ENCODE measurements at places on chromosomes 2 and 18.
A peak's percentile ranks its signal among the peaks of the same experiment; 100 is the strongest.

GRCh38 chr2:174812037-174812436 lies 47.8 kb upstream of the CHRNA1 start:
- DNase-seq, result no peak

GRCh38 chr2:51413726-51414125 lies 381.8 kb upstream of the NRXN1 start:
- DNase-seq, result no peak

DNA sequence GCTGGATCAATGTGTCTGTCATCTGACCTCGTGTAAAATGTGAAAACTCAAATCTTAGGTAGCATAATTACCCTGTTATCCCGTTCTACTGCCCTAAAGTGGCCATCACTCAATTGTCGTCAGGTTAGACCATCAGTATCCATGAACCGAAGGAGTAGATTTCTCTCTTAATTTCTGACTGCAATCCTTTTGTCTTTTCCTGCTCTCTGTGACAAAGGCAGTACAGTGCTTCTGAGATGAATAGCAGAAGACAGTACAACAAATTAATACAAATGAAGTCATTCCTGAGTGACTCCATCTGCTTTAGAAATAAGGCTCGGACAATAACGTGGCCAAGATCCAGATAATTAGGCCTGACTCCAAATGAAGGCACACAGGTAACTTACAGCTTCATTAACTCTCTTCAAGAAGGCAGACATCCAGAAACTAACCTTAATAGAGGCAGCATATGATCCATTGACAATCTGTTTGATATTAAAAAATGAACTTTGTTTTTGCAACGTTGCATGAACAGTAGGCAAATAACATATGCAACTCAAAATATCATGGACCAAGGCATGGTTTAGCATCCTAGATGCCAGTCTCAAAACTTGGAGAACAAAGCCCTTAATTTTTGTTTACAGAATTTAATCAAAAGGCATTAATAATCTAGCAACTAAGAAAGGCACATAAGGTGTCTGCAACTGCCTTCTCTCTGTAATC lies 96.7 kb upstream of the CDH20 start:
- no peak for DNase-seq

- DNase-seq, result no peak
Observed at GRCh38 chr18:486929-487740, 13.4 kb downstream of the COLEC12 start.

- no peak for DNase-seq
Observed at GRCh38 chr18:3526421-3527354, 76.7 kb downstream of the TGIF1 start.

- no peak for DNase-seq
Observed at GRCh38 chr2:31886700-31887099, 124.1 kb downstream of the MEMO1 start.

DNA sequence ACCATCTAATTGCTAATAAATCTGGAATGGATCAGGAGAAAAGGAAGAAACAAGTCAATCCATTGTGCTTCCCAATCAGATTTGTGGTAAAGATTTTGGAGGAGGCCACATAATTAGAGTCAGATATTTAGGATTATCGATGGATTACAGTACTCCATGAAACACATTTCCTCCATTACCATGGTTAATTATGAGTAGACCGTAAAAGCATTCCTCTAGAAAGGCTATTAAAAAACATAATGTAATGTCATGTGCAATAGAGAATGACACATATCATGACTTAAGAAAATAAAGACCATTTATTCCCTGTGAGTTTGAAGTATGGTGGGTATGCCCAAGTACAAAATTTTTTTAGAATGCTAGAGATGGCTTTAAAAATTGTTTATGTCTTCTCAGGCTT lies 96.1 kb downstream of the ITGA4 start:
- DNase-seq, result no peak

DNA sequence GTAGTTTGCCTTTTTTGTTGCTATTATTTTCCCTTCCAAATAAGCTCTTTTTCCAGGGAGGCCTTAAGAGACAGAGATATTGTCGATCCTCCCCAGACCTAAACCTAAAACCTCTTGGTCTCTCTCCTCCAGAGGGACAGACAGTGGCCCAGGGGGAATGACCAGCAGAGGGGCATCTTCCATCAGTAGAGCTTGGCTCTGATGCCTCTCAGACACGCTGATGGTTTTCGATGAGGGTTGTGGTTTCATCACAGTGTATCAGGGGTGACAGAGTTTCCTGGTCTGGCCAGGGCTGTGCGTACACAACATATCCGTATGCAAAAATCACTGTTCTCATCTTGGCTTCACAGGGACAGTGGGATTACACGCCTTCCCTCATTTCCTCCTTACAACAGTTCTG lies 68.6 kb downstream of the GATA6 start:
- no peak for DNase-seq

DNA sequence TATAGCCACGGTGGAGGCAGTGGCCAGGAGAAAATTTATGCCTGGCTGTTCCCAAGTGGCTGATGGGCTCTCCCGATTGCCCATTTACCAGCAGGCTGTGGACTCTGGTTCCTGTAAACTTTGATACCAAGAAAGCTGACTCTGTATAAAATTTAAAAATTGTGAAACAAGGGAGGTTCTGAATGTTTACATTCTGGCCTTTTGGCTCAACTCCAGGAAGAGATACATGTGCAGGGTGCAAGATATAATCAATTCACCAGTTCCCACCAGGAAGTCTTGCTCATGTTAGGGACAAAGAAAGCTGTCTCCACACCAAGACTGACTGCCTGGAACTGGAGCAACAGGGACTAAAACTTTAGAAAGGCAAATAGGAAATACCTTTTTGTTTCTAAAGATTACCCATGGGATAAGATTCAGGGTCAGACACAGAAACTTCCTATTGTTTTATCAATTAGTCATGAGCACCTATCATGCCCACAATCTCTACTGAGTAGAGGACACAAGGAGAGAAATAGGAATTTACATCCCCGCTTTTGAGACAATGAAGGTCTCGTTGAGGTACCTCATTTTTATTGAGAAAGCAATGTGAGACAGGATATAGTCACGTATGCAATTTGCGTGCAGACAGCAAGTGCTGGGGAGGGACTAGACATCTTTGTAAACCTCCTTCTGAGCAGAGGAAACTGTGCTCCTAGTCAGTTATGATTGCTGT lies 123.5 kb downstream of the LIPG start:
- no peak for DNase-seq

- DNase-seq, result no peak
Observed at GRCh38 chr2:68812251-68812650, 58.9 kb downstream of the BMP10 start.

DNA sequence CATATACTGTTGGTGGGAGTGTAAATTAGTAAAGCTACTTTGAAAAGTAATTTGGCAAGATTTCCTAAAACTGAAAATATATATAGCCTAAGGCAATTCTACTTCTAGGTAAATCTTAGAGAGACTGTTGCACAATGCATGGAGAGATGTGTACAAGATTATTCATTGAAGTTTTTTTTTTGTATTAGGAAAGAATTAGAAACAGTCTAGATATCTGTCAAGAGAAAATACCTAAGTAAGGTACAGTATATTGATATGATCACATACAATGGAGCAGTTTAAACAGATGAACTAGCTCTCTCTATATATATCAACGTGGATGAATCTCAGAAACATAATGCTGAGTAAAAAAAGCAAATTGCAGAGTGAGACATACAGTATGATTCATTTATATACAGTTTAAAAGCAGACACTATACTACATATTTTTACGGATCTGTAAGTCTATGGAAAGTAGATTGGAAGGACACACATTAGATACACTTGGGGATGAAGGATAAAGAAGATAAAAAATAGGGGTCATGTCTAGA lies 59.3 kb upstream of the ACVR1 start:
- DNase-seq, result no peak

- peak; percentile 18 for DNase-seq
Observed at GRCh38 chr2:127293748-127294562, at the start of gene ERCC3. Gene ERCC3, minus strand, starts transcription at chr2:127294144. Its CDS starts 63 bp downstream, at chr2:127294081.

DNA sequence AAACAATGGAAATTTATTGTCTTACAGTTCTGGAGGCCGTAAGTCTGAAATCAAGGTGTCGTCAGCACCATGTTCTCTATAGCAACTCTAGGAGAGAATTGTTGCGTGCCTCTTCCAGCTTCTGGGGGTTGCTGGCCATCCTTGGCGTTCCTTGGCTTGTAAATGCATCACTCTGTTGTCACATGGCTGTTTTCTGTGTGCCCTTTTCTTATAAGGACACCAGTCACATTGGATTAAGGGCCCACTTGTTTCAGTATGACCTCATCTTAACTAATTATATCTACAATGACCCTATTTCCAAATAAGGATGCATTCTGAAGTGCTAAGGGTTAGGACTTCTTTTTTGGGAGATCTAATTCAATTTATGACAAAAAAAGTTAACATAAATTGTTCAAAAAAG lies 1.4 kb upstream of the PLEK start:
- no peak for DNase-seq

- no peak for DNase-seq
Observed at GRCh38 chr18:76643996-76644395, 149.0 kb upstream of the ZNF516 start.

DNA sequence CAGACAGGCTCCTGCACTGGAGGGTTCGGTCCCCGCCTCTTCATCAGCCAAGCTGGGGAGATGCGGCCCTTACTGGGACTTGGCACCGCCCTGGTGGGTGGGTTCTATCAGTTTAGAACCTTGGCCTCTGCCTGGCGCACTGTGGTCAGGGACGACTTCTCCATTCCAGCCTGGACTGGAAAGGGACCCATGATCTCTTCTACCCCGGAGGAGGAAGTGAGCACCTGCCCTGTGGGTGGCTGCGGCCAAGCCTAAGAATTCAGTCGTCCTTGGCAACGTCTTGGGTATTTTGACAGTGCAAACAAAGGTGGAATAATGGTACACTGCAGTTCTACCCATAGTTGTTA lies 106.9 kb upstream of the CD302 start:
- no peak for DNase-seq

Data from NCI-H2081 treated with DMSO at 0.1 percent for 48 hours (cell line).